ENCODE measurements at places on chromosomes 13 and 19.

DNA sequence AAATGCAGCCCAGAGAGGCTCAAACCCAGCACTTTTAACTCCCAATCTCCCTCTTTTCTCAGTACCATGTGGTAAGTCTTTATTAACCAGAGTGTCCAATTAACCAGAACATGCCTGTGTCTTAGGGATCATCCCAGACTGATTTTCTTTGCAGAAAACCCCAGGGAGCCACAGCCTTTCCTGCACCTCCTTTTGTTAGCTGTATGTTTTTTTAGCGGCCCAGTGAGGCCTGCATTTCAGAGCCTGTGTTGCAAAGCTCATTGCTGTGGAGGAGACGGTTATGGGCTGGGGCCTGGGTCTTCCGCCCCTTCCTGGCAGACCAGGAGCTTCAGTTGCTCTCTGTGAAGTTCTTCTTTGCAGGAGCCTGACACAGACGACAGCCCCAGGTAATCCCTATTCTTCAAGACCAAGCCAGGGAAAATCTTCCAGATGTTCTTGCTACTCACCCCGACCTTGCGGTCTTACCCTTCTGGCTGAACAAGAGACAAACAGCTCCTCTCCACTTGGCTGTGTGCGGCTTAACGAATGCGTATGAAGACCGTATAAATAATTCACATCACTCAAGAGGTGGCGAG lies 70.7 kb upstream of the TSHZ3 start:
- peak; percentile 24 for DNase-seq

DNA sequence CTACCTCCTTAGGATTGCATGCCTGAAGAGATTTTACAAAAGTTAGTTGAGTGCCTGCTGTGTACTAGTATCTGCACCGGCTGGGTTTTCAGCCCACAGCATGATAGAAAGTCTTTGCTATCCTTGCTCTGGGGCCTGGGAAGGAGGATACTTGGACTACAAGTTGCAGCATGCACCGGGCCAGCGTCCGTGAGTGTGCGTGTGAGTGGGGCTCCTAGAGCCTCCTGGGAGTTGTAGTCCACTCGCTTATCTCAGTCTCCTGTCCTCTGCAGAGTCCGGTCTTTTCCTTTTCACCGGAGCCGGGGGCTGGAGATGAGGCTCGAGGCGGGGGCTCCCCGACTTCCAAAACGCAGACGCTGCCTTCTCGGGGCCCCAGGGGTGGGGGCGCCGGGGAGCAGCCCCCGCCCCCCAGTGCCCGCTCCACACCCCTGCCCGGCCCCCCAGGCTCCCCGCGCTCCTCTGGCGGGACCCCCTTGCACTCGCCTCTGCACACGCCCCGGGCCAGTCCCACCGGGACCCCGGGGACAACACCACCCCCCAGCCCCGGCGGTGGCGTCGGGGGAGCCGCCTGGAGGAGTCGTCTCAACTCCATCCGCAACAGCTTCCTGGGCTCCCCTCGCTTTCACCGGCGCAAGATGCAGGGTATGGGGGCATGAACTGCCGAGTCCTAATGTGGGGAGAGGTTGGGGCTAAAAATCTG lies 20.6 kb downstream of the BRSK1 start:
- DNase-seq = peak; percentile 67

- no peak for DNase-seq
Observed at GRCh38 chr13:109593230-109593629, 193.2 kb downstream of the IRS2 start.

DNA sequence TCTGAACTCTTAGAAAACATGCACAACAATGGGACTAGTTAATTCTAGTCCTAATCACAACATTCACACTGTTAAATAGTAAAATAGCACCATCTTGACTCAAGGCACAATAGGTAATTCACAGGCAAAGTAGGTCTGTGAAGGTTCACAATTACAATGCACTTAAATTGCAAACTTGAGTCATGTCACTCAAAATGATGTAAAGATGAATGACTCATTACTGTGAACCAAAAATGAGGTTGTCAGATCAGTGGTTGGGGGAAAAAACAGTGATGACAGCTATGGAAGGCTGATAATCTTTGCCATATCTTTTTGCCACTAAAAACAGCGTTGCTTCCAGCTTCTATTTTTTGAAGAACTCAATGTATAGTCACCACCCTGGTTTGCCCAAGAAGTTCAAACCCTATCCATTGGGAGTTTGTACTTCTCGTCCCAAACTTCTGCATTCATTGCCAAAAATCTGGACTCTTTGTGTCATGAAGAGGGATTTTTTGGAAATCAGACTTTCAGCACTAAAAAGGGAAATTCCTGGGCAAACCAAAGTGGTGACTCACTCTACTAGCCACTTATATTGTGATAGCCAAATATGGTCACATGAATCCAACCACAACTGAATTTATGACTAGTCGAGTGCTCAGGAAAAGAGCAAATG lies 200.9 kb upstream of the TMTC4 start:
- no peak for DNase-seq

- no peak for DNase-seq
Observed at GRCh38 chr13:112573710-112574109, 14.2 kb downstream of the TUBGCP3 start.

DNA sequence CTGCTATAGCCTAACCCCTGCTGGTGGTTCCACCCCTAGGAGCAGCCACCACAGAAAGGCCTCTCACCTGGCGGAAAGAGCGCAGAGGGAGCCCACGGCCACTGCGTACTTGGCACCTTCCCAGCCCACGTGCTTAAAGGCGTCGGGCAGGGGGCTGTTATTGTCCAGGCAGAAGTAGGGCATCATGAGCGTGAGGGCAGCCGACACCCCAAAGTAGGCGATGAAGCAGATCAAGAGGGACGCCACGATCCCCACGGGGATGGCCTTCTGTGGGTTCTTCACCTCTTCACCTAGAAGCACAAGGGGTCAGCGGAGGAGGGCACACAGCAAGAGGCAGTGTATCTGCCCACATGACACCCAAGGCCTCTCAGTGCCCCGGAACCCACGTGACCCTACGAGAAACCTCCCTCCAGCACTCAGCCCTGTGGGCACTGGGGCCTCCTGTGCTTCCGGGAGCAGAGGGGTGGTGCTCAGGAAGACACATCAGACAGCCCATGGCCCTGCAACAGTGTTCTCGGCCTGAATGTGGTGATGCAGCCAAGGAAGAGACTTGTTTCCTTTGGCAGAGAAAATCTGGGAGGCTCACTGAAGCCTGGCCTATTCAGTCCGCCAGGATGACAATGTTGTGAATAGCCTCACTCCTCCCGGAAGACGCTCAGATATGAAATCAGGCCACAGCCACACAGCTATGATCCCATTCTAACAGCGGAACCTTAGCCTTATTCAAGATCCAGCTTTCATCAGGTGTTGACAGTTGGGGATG lies 72.1 kb downstream of the SLC7A1 start:
- no peak for DNase-seq

DNA sequence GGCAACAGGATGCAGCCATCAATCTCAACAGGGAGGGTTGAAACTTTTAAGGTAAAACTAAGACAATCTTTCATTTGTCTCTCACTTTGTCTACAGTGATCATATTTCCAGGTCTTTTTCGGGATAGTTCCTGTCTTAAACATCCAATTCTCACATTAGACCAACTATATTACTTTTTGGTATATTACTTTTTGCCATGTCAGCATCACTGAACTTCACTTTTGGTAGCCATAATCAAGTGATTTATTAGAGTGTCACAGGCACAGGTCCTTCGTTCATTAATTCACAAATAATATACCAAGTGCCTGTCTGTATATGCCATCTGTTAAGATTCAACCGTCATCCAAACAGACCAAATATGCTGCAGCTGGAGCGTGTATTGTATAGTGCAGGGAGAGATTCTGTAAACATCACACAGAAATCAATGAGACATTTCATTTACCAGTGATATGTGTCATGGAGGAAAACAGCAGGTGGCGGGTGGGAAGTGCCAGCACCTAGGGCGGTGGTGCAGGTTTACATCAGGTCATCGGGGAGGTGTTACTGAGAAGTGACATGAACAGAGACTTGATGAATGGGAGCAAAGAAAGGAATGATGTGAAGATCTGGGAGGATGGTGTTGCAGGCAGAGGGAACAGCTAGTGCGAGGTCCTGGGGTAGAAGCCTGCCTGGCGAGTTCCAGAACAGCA lies 24.9 kb downstream of the ARHGEF7 start:
- DNase-seq = no peak

- DNase-seq = no peak
Observed at GRCh38 chr13:39784347-39784746, 128.9 kb downstream of the COG6 start.

DNA sequence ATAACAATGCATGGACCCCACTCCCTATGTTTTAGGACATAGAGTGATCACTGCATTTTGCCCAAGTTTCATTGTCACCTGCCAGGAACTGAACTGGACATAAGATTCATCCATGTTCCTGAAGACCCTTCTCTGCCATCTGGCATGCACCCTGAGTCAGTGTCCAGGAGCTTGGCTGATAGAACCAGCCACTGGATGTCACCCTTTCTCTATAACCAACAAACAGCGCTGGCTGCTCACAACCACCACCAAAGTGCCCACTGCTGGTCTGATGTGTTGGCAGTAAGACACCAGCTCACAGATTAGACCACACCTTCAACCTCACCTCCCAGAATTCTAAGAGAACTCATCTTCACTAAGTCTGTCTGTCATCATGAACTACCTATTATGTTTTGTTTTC lies 333.4 kb downstream of the ITGBL1 start:
- peak; percentile 27 for DNase-seq

GRCh38 chr19:29006057-29006735 lies 206.8 kb downstream of the UQCRFS1 start:
- DNase-seq = no peak

DNA sequence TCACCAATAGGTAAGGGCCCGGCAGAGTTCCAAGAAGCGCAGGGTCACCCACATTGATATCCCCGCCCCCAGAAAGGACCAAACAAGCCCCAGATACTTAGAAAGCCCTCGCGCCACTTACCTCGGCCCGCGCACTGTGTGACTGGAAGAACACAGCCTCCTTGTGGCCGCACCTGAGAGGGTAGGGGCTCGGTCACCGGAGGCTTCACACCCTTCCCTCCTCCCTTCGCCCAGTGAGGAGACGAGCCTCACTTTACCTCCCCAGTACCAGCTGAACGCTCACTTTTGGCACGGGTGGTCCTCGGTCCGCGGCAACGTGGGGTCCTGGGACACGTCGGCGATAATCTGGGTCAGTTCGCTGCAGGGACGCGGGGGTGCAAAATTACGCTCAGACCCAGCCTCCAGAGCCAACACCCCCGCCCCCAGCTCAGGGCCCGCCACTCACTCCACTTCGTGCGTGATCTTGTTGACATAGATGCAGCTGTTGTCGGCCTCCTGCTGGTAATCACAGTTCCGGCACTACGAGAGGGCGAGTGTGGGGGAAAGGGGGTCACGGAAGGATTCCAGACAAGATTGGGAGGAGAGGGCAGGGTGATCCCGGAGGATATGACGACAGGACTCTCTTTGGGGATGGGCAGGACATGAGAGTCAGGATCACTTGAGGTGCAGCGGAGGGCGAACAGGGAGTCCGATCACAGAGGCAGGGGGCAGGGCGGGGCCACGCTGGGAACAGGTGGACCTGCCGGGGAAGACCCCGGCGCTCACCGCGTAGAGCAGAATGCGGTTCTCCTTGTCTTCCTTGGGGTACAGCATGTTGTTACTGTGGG lies 568 bp downstream of the POLR2I start:
- peak; percentile 40 for DNase-seq

GRCh38 chr13:99290894-99291293 lies 16.3 kb downstream of the GPR183 start:
- DNase-seq = no peak

DNA sequence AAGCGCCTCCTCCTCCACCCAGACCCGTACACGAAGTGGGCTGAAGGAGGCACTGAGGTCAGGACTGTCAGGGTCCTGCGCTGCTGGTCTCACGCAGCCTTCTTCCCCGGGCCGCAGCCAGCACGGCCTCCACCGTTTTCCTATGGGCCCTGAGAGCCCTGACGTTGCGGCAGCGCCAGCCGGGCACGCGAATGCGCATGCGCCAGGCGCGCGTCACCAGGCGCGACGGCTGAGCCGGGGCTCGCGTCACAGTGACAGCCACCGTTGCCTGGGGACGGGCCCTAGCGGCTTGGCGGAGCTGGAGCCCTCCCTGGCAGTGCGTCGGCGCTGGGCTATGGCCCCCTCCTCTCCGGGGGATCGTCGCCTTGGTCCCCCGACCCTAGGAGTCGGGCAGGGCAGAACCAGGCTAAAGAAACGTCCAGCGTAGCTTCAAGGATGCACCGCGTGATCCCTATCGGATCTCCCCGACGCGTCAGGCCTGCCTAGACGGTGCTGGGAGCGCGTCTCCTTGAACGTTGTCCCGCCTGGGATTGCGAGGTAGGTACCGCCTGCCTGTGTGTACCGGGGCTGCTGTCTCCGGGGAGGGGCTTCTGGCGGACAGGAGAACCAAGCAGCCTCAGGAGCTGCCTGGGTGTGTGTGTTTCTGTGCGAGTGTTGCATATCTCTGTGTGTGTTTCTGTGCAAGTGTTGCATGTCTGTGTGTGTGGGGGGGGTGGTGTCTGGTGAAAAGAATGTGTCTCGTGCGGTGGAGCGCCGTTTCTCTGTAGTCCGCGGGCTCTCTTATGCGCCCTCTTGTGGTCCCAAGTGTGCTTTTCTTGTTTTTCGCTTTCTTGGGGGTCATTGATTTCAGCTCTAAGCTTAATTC lies 43.2 kb downstream of the ZNF571 start:
- peak; percentile 88 for DNase-seq

DNA sequence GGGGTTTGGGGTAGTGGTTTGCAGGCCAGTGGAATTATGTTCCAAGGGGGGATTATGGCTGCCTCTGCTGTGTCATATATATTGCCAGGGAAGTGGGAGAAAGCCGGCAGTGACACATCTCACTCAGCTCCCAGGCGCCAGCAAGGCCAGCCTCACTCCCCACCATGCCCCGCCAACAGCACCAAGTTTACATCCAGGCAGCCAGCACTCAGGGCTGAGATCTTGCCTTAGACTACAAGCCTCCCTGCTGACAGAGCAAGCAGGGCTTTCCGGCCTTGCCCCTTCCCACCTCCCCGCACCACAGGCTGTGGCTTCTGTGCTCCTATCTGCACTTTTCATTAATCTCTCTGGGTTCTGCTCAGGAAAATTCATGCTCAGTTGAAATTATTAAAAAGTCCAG lies 385.1 kb downstream of the MZT1 start:
- DNase-seq = no peak

GRCh38 chr13:32300920-32301319 lies 14.2 kb downstream of the ZAR1L start:
- DNase-seq = no peak

DNA sequence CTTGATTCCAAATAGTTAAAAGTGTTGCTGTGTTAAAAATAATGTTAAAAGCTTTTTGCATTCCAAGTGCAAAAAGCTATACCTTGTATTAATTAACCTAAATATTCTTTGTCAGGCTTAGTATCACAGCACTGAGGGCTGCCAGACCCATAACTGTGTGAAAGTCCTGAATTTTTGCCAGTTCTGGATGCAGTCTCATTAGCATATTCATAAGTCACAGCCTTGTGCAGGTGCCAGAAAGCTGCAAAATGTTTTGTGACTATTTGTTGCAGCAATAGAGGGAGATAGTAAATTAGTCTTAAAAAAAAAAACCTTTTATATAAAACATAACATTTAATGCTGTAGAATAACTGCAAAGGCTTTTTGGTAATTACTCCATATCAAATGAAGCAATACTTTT lies 56.6 kb downstream of the SLITRK1 start:
- DNase-seq = no peak
